DMS153 (cell line): ENCODE measurements at places on chromosomes 2 and 18.

- no peak for DNase-seq
Observed at GRCh38 chr2:443741-444140, 155.8 kb upstream of the ALKAL2 start.

DNA sequence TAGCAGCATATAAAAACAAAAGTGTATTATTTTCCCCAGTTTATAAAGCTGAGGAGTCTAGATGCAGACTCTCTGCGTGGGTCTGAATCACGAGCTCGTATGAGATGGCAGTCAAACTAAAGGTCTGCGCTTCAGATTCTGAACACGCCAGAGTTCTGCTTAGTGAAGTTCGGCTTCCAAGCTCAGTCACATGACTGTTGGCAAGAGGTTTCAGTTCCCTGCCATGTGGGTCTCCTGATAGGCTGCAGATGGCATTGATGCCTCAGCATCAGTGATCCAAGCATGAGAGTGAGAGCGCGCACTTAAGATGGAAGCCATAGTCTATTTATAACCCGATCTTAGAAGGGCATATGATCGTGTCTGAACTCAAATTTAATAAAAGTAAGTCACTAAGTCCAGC lies 242.8 kb upstream of the DOK6 start:
- no peak for DNase-seq

DNA sequence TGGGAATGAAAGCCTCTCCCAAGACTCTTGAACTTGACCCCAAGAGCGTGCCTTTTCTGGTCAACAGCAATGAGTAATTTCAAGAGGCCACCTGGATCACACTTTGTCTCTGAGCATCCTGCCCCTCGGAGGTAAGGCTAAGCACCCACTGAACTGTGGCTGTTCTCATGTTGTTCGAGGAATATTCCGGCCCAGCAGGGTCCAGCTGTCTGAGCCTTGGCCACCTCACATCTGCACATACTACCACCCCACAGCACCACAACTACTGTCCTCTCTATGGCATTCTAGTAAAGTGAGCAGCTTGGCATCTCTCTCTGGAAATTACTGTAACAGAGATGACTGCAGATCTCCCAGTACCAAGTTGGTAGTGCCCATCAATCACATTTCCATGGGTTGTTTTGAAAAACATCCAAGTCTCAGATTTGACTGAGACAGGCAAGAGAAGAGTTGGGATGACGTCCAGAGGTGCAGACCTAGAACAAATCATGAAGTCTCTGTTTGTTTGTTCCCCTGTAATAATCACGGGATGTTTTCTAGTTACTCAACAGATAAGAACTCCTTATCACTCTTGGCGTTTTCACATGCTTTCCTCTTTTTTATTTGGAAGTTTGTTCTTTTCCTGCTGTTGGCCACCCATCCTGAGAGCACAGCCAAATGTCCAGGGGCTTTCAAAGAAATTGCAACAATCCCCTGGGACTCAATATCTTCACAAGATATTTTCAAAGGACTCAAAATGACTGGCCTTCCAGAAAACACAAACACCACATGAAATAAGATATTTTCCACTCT lies 336.0 kb upstream of the TNP1 start:
- no peak for DNase-seq

DNA sequence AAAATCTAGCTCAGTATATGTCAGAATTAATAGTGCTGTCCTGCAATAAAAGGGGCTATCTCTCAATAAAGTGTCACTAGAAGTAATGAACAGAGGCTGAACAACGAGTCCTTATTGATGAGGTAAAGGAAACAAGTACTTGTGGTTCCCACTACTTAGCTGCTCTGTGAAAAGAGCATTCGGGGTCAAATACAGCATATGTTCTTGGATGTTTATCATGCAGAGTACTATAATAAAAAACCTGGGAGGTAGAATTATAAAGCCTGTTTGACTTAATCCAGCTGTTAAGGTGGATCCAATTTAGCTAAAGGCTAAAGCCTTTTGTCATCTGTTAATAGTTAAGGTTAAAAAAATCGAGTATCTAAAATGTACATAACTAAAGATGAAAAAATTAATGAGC lies 32.4 kb downstream of the SLC35F5 start:
- no peak for DNase-seq

- DNase-seq: no peak
Observed at GRCh38 chr2:231084565-231084964, 27.9 kb downstream of the PSMD1 start.
